ENCODE measurements at places on chromosomes 2 and 18.

DNA sequence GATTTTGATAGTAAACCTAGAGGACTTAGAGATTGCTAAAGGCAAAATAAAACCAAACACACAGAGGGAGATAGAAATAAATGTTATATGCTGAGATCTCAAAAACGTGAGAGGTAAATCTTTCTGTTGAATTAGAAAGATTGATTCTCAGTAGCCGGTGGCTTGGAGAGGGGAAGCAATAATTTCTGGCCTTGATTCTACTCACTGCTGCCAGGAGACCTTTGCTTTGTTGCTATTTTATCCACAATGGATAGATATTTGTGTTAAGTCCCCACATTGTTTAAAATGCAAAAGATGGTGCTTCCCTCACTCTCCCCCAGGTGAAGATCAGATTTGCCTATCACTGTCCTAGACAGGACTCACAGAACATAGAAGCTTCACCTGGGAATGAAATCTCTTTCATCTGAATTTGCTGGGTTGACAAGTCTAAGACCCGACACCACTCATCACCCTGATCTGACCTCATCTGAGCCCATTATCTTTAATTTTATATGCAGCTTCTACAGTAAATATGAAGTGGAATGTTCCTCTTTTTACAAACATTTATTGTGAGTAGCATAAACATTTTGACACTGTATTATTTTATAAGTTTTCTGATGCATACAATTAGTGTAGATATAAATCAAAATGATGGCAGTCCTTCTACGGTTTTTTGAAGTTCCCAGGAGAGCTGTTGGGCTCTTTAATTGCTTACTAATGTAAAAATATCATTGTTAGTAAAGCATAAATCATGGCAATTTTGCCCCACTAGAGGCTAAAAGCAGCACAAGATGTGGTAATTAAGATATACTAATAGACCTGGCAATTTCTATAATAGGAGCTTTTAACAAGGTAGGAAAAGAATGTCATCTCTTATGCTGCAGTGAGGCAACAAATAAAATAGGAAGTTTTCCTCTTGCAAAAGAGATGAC lies 149.7 kb downstream of the DCC start:
- no peak for DNase-seq

GRCh38 chr2:44802777-44803424 lies 138.6 kb upstream of the SIX3 start:
- DNase-seq: no peak

GRCh38 chr18:67520351-67520921 lies 3.9 kb upstream of the DSEL start:
- DNase-seq: peak; percentile 96

DNA sequence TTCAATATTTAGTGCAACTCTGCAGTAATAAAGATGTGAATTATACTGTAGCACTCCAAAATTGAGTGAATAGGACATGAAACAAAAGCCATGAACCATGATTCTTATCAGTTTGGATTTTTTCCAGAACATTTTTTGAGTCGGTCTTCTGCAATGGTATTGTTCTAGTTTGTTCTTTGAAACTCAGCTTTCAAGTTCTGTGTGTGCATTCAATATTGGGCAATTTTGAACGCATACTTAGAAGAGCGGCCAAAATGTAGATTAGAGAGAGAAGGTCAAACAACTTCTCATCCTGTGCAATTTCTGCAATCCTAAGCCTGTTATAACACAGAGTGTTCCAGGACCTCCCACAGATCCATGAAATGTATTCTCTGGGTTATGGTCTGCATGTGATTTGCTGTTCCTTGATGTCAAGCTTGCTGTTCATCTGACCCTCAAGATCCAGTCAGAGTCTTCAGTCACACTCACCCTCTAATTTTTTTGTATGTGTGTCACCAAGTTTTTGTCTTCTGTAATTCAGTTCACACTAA lies 48.3 kb downstream of the TSPYL6 start:
- DNase-seq: peak; percentile 46

DNA sequence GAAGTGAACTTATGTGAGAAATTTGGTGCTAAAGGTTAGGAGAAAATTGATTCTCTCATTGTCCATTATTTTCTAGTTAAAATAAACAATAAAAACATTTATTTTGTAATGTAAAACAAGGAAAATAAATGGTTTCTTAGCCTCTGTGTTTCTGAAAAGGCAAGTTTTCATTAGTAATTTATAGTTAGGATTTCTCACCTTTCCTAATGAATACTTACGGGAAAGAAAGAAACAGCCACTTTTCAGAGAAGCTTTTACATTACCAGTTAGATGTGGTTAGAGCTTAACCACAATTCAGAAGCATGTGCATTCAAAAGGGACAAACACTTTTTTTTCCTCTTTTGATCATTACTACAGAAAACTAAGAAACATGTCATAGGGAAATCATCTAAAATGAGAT lies 18.8 kb downstream of the NEMP2 start:
- DNase-seq: no peak

GRCh38 chr2:20757405-20758090 lies 65.4 kb downstream of the LDAH start:
- DNase-seq: no peak

DNA sequence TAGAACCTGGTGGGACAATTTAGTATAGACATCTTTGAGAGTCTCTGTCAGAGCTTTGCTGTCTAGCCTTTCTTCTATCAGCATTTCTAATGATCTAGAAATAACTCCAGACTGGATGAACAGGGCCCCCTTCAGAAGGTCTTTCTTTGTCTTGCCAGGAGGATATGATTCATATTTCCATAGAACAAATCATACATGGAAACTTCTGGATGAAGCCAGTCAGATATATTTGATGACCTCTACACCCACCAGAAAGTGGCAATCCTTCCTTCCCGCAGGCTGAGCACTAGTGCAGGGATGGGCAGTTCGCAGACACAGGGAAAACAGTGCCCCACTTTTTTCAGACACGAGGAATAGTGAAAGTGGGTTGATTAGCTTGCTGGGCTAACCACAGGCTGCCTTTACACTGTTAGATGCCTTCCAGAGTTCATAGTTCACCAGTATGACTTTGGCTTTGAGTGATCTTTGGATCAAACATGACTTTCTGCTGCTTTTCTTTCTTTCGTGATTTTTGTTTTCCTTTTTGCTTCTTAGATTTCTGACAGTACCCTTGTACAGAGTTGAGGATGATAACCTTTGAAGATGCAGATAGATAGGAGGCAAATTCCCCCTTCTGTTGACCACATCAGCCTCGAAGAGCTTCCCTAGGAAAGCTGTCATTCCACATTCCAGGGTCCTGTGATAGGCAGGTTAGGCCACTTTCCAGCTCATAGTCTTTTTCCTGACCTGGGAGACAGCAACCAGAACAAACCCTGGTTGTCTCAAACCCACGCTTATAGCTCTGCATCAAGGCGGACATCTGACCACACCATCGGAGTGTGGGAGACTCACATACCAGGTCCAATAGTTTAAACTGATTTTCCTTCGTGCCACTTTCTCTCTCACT lies 237.0 kb downstream of the ZNF407 start:
- DNase-seq: no peak

DNA sequence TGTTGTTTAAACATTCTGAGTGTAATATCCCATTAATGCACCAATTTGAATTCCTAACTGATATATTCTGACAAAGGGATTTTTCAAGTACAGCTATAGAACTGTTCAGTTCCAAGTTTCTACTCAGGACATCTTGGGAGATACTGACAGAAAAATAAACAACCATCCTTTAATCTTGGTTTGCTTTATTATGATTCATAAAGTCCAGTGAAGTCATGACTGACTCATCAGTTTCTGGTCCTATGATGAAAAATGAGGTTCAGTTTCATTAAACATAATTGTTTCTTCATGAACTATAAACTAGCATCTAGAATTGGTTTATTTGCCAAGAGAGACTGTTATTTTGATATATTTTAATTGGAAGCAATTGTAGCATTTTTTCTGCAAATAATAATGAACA lies 896.2 kb downstream of the CCDC85A start:
- DNase-seq: no peak

DNA sequence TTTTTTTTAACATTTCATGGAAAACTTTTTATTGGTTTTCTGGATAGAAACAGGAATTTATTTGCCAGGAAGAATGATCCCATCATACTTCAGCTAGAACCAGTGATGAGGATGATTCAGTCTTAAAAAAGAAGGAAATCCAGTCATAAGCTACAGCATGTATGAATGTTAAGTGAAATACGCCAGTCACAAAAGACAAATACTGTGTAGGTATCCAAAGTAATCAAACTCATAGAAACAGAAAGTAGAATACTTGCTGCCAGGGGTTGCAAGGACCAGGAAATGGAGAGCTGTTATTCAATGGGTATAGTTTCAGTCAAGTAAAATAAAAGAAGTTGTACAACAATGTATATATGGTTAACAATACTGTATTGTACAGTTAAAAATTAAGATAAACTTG lies 21.3 kb downstream of the PSME4 start:
- no peak for DNase-seq

GRCh38 chr2:174516501-174517378 lies 29.9 kb upstream of the GPR155 start:
- DNase-seq: no peak

- no peak for DNase-seq
These were observed 117.1 kb upstream of the MYT1L start for GRCh38 chr2:2448178-2448577.

- DNase-seq: no peak
These were observed 232.5 kb upstream of the FN1 start for GRCh38 chr2:215668378-215668775.

DNA sequence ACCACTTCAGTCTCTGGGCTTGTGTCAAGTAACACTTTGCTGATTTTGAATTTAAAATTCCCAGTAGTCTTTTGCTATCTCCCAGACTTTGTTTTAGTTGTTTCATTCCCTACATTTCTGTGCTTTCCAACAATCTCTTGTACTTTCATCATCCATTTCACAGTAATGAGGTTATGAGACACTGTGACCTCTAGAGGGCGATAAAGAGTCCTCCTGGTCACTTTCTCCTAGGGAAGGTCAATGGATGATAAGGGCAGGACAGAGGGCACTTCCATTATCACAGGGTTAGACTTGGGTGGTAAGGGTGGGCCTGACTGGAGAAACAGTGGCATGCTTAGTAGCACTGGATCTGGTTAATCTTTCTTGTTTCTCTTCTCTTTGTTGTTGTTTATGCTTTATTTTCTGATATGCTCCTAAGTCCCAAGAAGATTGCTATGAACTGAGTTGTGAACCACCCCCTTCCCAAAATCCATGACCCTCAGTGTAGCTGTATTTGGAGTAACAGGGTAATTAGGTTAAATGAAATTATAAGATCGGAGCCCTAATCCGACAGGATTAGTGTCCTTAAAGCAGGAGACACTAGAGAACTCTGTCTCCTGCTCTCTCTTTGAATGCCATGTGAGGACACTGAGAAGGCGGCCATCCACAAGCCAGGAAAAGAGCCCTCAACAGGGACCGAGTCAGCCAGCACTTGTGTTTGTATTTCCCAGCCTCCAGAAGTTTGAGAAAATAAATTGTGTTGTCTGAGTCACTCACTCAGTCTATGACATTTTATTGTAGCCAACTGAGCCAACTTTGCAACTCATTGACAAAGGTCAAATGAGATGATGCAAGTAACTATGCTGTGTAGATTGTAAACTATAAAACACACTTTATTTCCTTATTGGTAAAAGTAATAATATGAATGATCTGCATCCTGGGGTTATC lies 779.2 kb downstream of the CNTNAP5 start:
- DNase-seq: no peak

- DNase-seq: peak; percentile 26
These were observed 91.8 kb downstream of the ACVR1 start for GRCh38 chr2:157784169-157784822.

GRCh38 chr2:138433995-138434951 lies 67.3 kb upstream of the SPOPL start:
- DNase-seq: peak; percentile 12

DNA sequence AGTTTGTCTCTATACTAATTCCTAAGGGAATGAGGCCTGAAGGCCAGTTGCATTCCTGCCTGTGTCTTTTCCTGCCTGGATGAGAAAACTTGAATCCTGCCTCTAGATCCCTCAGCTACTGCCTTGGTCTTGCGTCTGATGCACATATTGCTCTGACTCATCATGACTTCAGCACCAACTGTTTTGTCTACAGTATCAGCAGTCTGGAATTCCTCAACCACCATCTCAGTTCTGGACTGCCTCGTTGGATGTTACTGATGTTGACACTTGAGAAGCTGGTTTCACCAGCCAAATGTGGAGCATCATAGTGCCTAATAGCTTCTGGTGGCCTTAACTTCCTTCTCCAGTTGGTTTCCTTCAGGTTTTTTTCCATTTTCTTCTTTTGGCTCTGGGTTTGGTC lies 211.0 kb downstream of the CTNNA2 start:
- peak; percentile 69 for DNase-seq

GRCh38 chr18:49250816-49251388 lies 209.5 kb downstream of the DYM start:
- peak; percentile 36 for DNase-seq

- peak; percentile 12 for DNase-seq
These were observed 688 bp downstream of the CDH20 start for GRCh38 chr18:61333746-61334490.

- no peak for DNase-seq
These were observed 189.8 kb downstream of the GULP1 start for GRCh38 chr2:188481474-188481873.

DNA sequence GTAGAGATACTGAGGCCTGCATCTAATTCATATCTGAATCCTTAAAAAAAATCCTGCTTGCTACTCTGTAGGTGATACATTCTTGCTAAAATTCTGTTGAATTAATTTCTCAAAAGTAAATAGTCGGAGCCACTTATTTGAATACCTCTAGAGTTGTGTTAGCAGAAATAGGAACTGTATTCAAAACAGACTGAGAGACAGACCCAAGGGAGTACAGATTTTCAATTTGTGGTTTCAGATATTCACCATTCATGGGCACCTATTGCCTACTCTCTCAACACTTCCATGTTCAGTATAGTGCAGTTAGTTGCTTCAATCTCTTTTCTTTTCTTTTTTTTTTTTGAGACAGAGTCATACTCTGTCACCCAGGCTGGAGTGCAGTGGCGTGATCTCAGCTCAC lies 46.6 kb upstream of the CTLA4 start:
- no peak for DNase-seq

- no peak for DNase-seq
These were observed 522.9 kb downstream of the TMEM182 start for GRCh38 chr2:103284750-103285149.

Data from fibroblast of gingiva (primary cell).